ENCODE measurements at places on chromosomes 3 and 15.

GRCh38 chr3:194364652-194365434 lies 4.7 kb downstream of the LRRC15 start:
- no peak for DNase-seq

GRCh38 chr3:126125781-126126251 lies 41.9 kb upstream of the SLC41A3 start:
- DNase-seq = no peak

GRCh38 chr15:64134345-64134829 lies 17.1 kb upstream of the SNX22 start:
- DNase-seq = no peak

DNA sequence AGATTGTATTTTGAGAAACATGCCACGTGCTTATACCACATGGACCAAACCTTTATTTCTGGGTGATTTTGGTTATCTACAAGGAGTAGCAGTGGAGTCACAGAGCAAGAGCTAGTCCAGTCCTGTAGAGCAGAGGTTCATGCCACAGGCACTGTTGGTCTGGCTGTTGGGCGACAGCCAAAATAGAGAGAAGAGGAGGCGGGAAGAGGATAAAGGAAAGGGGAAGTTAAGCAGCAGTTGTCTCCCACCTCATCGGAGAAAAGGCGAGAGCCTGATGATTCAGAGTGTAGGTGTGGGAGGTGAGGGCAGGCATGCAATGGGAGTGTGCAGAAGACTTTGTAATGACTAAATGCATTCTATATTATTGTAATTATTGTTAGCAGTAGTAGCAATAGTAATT lies 237.5 kb upstream of the ROPN1 start:
- DNase-seq = no peak

DNA sequence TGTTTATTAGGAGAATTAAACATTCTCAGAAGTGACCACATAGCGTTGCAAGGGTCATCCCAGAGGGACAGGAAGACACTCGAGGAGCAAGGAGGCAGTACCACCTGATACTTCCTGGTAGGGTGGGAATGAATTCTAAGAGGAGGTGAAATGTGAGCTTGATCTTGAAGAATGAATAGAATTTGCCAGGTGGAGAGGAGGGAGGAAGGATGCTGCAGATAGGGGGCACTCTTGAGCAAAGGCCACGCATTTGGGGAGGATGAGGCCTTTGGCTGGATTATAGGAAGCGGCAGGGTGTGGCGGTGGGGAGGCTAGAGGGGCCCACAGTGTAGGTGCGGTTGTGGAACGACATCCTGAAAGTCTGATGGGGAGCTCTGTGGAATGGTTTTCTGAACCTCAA lies 33.5 kb downstream of the CHCHD6 start:
- DNase-seq = no peak

GRCh38 chr3:49378249-49378895 lies 20.2 kb upstream of the GPX1 start:
- DNase-seq = no peak

- DNase-seq = no peak
These were observed 28.8 kb upstream of the SYNM start for GRCh38 chr15:99076109-99076508.

DNA sequence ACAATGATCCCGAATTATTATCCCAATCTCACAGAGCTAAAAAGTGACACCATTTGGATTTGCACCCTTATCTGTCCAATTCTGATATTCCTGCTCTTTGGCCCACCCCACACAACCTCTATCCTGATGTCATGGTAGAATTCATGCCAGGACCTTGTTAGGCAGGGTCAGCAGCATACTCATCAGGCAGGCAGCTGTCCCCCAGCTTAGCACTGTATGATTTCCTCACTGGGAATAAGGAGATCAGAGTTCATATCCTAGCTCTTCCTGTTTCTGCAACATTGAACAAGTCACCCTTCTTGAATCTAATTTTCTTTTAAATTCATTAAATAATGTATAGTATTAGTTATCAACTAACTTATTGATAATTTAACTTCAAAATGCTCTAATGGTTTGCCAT lies 12.0 kb upstream of the C3orf80 start:
- no peak for DNase-seq

DNA sequence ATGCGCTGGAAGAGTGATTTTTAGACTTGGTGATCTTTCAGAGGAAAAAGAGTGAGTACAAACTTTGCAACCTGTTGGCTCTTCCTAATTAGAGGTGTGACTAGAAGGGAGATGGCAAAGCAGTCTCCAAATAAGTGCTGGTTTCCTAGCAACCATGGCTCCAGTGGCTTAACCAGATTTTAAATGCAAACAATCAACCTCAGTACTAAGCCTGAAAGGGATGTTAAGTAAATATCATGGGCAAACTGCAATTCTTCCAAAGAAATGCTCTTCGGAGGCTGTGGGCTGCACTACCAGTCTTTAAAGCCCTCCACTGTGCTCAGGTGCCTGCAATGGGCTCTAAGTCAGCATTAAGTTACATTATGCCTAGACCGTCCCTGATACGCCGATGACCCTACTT lies 678.1 kb upstream of the CCDC54 start:
- no peak for DNase-seq

DNA sequence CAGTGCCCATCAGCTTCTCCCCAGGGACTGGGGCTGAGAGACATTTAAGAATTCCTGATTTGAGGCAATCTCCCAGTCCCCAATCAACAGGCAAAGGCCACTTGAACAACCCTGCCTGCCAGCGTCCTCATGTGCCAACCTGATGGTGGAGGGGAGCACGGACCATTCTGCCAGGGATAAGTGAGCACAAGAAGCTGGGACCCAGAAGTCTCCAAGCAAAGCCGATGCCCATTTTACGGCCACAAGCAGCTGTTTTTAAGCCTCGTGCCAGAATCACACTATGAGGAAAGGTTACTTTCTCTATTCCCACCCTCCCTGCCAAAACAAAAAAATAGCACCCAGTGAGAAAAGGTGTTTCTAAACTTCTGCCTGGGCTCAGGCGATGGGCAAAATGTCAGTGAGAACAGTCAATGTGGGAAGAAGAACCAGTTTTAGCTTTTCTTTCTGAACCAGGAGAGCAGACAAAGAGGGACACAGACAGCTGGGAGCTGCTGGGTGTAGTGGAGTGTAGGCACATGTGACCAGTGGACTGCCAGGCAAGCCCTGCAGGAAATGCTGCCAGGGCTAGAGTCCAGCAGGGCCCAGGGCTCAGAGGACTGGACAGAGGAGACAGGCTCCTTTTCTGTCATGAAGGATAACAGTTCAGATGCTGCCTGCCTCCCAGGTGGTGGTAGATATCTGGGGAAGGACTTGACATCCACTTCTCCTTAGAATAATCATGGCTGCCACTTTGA lies 57.7 kb downstream of the ATP2B2 start:
- no peak for DNase-seq

DNA sequence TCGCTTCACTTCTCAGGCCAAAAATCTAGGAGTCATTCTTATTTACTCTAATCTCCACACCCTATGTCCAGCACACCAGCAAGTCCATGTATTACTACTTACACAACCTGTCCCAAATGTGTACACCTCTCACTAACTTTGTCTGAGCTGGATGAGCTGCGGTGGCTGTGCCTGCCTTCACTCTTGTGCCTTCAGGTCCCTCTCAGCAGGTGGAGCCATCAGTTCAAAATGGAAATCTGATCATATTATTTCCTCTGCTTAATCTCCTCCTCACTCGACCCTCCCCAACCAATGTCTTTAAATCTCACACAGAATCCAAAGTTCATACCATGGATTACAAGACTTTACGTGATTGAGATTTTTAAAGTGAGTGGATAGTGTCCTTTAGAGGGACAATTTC lies 82.8 kb downstream of the SSR3 start:
- DNase-seq = no peak

- DNase-seq = no peak
These were observed 46.2 kb downstream of the RORA start for GRCh38 chr15:61182946-61183345.

DNA sequence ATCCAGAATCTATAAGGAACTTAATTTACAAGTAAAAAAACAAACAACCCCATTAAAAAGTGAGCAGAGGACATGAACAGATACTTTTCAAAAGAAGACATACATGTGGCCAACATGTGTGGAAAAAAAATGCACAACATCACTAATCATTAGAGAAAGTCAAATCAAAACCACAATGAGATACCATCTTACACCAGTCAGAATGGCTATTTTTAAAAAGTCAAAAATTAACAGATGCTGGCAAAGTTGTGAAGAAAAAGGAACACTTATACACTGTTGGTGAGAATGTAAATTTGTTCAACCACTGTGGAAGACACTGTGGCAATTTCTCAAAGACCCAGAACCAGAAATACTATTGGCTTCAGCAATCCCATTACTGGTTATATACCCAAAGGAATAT lies 830.0 kb upstream of the ALCAM start:
- DNase-seq = no peak

DNA sequence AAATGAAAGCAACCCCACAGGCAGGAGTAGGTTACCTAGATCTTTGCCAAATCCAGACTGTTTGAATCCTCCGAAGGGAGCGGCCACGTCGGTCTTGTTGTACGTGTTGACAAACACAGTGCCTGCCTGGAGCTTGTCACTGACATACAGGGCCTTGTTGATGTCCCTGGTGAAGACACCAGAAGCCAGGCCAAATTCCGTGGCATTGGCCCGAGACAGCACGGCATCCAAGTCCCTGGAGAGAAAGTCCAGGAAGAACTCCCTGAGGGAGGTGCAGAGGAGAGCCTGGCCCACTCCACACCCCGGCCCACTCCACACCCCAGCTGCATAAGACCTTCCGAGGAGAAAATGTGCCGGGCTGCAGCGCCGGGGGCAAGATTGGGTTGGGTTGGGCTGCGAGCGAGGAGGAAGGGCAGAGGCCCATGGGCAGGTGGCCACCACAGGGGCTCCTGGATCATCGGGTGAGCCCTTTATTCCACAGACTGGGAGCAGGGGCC lies 21.8 kb upstream of the SLC41A3 start:
- no peak for DNase-seq

- no peak for DNase-seq
These were observed 180.7 kb downstream of the KLHL25 start for GRCh38 chr15:85614059-85614458.

GRCh38 chr15:87489902-87490665 lies 766.5 kb downstream of the NTRK3 start:
- DNase-seq = no peak

DNA sequence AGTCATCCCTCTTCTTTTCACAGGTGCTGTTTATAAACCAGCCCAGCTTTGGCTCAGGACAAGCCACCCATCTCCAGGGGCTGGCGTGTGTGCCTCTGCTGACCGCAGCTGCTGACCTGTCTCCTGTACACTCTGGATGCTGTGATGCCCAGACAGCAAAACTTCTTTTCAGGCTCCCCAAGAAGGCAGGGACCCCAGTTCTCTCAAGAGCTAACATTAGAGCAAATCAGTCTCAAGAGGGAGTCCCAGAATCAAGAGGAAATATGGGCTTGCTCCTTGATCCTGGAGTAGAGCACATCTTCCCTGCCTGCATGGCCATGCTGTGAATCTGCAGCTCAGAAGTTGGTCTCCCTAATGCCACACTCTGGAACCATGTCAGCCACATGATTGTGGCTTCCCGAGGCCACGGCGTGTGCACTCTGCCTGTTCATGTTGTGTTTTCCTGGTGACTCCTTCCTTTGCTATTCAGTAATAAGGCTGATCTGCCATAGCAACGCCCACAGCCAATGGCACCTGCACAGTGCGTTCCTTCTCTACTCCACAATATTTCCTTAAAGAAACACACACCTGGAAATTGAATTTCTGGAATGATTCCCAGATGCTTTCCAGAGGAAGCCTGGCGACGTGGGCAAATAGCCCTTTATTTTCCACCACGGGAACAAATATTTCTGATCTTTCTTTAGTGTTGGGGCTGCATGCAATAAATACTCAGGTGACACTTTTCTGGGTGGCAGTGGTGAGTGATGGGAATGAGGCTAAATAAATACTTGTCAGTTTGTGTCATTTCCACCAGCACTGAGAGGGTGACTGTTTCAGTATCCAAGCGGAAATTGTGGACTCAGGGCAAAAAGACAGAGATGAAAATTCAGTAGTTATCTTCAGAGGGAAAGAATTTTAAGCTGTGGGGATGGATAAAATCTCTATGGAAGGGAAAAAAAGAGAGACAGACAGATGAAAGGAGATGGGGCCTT lies 21.9 kb upstream of the THSD4 start:
- no peak for DNase-seq

- DNase-seq = no peak
These were observed 29.2 kb downstream of the NSUN3 start for GRCh38 chr3:94092086-94092485.

DNA sequence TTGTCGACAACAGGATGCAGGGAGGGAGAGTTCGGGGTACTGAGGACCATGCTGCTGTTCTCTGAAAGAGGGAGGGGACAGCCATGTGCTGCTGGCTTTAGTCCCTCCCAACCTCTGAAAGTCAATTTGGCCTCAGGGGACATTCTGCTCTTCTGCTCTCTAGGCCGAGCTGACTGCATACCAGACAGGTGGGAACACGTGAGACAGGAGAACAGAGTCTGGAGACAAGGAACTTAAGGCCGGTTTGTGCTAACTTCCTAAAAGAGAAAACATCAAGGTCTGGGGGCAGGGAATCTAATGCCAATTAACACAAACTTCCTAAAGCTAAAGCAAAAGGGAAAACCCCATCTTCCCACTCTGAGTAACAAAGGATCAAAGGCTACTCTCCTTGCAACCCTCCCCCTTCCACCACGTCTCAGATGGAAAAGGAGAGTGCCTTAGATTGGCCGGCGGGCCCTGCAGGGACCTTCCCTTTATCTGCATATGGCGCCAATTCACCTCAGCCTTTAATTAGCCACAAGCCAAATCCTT lies 41.0 kb downstream of the SLCO2A1 start:
- no peak for DNase-seq

DNA sequence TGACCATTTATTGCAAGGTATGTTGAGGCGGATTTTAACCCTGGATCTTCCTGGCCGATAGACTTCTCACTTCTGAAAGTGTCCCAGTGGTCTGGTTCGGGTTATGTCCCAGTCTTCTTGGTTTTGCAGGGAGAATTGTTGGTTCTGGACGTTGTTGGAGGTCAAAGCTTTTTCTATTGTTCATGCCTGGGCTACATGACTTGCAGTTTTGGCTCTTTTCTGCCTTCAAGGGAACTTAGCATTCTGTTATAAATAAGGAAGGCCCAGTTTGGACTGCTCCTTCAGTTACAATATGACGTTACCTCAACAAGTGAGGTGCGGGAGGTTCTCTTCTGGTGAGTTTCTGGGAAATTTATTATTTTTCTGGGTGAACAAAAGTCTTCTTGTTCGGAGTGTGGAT lies 614.3 kb downstream of the DIPK2A start:
- DNase-seq = no peak

GRCh38 chr3:144364737-144365136 lies 393.1 kb downstream of the DIPK2A start:
- DNase-seq = no peak

DNA sequence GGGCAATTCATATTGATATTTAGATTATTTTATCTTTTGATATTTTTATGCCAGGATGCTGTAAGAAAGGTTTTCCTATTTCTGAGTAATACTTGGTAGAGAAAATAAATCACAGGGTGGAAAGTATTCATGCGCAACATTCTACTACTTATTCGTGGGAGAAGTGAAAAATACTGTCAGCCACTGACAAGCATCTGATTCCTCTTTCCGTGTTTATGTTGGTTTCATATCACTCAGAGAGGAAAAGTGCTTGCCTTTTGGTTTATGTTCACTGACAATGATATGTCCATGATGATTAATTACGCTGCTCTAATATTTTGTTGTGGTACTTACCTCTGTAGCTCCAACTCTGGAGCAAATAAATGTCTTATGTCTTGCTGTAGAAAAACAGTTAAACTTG lies 429.4 kb downstream of the EDEM1 start:
- DNase-seq = no peak
